ENCODE measurements at places on chromosomes 7 and 10. TPM values are rescaled to one million over a fixed set of nuclear protein-coding genes. Genes with fewer than 3 reads are reported as not detected.

GRCh38 chr7:1413936-1414639 is 45.2 kb downstream of the MICALL2 start:
- peaks cover 3% of the 10 kb centered on the region for H3K4me1 ChIP-seq
- H3K36me3 ChIP-seq = no peaks in the 10 kb centered on the region
- DNase-seq = no peak
- H3K4me3 ChIP-seq = no peak overlapping the region

DNA sequence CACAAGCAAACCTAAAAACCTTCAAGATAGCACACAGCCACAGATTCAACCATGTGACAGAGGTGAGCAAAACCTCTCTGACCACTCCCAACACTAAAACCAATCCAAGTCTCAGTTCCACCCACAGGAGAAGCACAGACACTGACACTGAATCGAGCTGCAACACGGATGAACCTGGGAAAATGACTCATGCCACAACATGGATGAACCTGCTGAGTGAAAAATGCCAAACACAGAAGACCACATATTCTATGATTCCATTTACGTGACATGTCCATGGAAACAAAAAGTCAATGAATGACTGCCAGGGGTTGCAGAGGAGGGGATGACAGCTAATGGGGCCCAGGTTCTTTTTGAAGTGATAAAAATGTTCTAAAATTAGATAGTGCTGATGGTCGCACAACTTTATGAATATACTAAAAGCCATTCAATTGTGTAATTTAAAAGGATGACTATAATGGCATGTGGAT is 22.0 kb downstream of the CYTH3 start:
- H3K27me3 ChIP-seq = no peaks in the 10 kb centered on the region
- H3K27ac ChIP-seq = no peak overlapping the region
- H3K4me3 ChIP-seq = no peak overlapping the region
- DNase-seq = no peak

DNA sequence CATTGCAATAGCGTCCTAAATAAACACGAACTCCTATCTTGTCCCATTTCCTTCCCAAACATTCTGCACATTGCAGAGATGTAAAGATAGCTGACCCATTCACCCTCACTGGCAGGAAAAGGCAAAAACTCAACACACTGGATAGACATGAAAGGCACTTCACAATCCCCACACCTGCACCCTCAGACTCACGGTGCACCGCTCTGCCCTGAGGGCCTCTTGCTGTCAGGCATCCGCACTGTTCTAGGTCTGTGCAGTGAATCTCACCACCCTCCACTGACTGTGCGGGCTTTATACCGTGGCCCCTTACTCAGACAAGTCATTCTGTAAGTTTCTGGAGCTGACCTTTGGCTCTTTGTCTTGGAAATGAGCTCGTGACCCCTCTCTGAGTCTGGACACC is 42.9 kb upstream of the PARD3 start:
- no peaks in the 10 kb centered on the region for H3K36me3 ChIP-seq
- H3K4me3 ChIP-seq = no peak overlapping the region
- no peak for DNase-seq
- no peaks in the 10 kb centered on the region for H3K4me1 ChIP-seq

DNA sequence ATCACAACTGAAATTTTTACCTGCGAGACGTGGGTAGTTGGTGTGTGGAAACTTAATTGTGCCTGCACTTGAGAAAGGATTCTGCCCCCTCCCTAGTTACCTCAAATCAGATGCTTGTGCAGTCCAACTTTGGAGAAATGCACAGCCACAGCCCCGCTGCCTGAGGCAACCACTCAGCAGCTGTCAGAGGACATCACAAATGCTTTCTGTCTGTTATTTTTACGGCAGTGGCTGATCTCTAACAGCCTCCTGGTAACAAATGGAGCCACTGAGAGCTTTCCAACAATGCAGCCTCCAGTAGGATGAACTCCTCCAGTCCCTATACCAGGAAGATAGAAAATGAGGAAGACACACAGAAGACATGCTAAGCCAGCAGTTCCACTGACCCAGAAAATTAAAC is 712.2 kb upstream of the GHITM start:
- DNase-seq = no peak
- no peaks in the 10 kb centered on the region for H3K27me3 ChIP-seq
- H3K27ac ChIP-seq = no peak overlapping the region
- no peaks in the 10 kb centered on the region for H3K36me3 ChIP-seq

DNA sequence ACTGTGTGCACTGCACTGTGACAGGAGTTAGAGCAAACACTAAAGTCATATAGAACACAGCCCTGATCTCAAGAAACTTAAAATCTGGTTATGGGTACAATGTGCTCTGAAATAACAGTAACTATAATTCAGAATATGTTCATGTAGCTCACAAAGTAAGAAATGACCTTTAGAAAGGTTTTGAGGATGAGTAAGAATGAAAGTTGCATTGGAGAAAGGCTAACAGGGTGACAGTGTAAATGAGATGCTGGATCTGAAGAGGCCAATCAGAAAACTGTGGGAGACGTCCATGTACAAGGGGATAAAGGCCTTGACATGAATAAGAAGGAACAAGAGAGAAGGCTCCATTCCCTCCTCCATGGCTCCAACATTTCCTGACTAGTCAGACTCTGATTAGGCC is 124.7 kb downstream of the GRM3 start:
- no peaks in the 10 kb centered on the region for H3K4me1 ChIP-seq
- H3K27me3 ChIP-seq = no peaks in the 10 kb centered on the region
- H3K27ac ChIP-seq = no peak overlapping the region

Gene RHOBTB1
- 4.8 TPM for polyA plus RNA-seq

Gene ENO4
- polyA plus RNA-seq = 0.96 TPM
